ENCODE measurements at places on chromosomes 4 and X. TPM values are rescaled to one million over a fixed set of nuclear protein-coding genes. Genes with fewer than 3 reads are reported as not detected.

The ARHGAP36 gene
- under 0.01 TPM for total RNA-seq

The CFAP47 gene
- 3.2 TPM for total RNA-seq

The GPRIN3 gene
- total RNA-seq: 39.6 TPM

The RASL11B gene
- 20.9 TPM for total RNA-seq

The HMX1 gene
- 0.74 TPM for total RNA-seq

Data from temporal lobe (tissue), 4 donors.